ENCODE measurements at places on chromosomes 7 and 10. TPM values are rescaled to one million over a fixed set of nuclear protein-coding genes. Genes with fewer than 3 reads are reported as not detected.

Gene SYT15
- total RNA-seq = 4.7 TPM

Gene PLXNA4
- total RNA-seq = 39.9 TPM

Gene SLC26A5
- total RNA-seq = not detected

GRCh38 chr7:44891372-44891771, 6.0 kb upstream of the PURB start:
- no peak overlapping the region for H3K4me3 ChIP-seq
- H3K4me1 ChIP-seq = no peaks in the 10 kb centered on the region
- no peaks in the 10 kb centered on the region for H3K27me3 ChIP-seq
- no peaks in the 10 kb centered on the region for H3K36me3 ChIP-seq
- DNase-seq = no peak

- no peak overlapping the region for H3K4me3 ChIP-seq
- H3K4me1 ChIP-seq = no peaks in the 10 kb centered on the region
- no peak for DNase-seq
- H3K27ac ChIP-seq = no peak overlapping the region
- no peaks in the 10 kb centered on the region for H3K27me3 ChIP-seq
These were observed 70.1 kb downstream of the NPTX2 start for GRCh38 chr7:98687111-98687751.

- H3K4me1 ChIP-seq = no peaks in the 10 kb centered on the region
- H3K4me3 ChIP-seq = no peak overlapping the region
- DNase-seq = no peak
- H3K36me3 ChIP-seq = no peaks in the 10 kb centered on the region
These were observed 12.7 kb downstream of the SCIN start for GRCh38 chr7:12583176-12583575.

Measured in ovary (tissue), 10 donors.